Putamen (tissue), 1 donor: ENCODE measurements at places on chromosomes 7 and 10.

DNA sequence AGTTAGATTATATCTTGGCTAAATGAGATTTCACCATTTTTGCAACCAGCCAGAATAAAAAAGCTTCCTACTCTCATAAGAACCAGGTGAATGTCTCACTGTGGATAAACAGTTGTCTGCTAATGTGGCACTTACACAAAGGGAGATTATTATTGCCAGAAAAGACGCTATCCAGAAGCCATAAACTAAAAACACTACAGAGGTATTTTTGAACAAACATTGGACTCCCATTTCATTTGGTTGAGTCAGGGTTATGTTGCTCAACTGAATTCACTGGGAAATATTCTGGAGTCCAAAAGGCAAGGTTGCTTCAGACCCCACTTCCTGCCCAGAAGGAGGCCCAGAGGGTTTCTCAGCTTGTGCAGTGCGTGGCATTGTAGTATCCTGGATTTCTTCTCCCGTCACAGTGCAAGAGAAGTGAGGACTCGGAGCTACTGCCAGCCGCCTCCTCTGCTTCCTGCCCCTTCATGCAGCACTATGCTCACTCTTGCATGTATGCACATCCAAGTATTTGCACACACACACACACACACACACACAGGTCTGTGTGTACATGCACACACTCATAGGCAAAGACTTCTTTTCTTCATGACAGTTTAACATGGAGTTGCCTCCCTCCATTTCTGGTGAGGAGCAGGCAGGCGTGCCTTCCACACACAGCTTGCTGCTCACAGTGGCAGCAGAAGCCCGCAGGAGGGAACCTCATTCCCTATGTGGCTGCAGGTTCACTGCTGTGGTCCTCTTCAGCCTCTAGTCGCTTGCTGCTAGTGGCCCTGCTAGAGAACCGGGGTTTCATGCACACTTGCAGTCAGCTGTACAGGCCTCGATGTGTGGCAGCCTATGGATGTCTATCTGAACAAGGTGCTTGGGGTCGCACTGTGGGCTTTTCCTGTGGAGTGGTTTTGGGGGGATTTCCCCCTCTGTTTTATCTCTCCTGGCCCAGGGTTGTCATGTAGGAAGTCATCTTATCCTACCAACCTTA lies 10.1 kb downstream of the DENND10 start:
- DNase-seq: no peak

DNA sequence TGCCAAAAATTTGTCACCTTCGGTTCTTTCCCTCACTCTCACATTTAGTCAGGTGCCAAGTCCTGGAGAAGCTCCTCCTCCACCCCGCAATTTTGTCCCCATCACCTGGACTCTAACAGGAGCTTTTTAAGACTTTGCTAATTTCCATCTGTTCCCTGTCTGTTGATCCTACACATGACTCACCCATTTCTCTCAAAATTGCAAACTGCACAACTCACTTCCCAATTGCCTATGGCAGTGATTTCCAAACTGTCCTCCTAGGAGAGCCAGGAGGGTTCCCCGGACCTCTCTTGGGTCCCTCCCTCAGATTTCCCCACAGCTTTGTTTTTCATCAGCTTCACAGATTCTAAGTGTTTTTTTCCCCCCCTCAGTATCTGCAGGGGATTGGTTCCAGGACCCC lies 120.3 kb downstream of the WNT2 start:
- no peak for DNase-seq

GRCh38 chr7:122403113-122403512 lies 98.6 kb upstream of the FEZF1 start:
- no peak for DNase-seq

DNA sequence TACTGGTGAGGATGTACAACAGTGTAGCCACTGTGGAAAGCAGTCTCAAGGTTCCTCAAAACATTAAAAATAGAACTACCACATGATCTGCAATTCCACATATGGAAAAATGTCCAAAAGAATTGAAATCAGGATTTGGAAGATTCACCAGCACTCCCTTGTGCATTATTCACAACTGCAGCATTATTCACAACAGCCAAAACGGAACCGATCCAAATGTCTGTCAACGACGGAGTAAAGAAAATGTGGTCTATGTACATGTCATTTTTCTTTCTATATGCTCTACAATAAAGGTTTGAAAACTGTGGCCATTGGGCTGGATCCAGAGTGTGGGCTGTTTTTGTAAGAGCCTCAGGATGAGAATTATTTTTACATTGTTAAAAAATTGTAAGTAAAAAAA lies 1206.1 kb upstream of the CELF2 start:
- DNase-seq: no peak

- DNase-seq: no peak
These were observed 7.1 kb upstream of the TFPI2 start for GRCh38 chr7:93897680-93898079.

- DNase-seq: no peak
These were observed 177.3 kb downstream of the KMT2E start for GRCh38 chr7:105191331-105191730.

- no peak for DNase-seq
These were observed 215.8 kb downstream of the JAZF1 start for GRCh38 chr7:27964820-27965219.

GRCh38 chr10:1968257-1969033 lies 231.1 kb upstream of the ADARB2 start:
- no peak for DNase-seq

- no peak for DNase-seq
These were observed 11.1 kb downstream of the GET4 start for GRCh38 chr7:887488-887820.

- no peak for DNase-seq
These were observed 70.1 kb upstream of the CABCOCO1 start for GRCh38 chr10:61592581-61592980.

DNA sequence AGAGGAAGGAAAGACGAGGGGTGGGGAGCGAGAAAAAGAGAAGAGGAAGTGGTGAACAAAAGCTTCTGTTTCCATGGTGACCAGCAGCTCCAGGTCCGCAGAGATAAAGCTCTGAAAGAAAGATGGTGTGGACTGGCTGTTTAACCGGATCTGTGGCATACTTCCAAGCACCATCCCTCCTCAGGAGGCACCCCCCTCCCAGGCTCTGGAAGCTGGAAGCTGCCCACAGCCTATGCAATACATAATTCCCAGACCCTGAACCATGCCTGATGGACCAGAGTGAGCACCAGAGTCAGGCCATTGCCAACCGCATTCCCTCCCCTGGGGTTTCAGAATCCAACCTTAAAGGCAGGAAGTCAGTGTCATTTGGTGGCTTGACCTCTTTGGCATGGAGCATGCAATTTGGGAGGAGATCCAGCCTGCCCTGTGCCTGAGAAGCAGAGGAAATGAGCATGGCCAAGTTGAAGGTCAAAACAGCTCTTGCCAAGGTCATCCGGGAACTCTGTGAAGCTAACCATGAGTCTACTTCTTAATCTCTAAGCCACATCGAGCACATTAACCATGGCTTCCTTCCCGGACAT lies 22.2 kb upstream of the CPXM2 start:
- DNase-seq: no peak

- DNase-seq: no peak
These were observed 20.3 kb downstream of the TLX1 start for GRCh38 chr10:101151395-101151794.

DNA sequence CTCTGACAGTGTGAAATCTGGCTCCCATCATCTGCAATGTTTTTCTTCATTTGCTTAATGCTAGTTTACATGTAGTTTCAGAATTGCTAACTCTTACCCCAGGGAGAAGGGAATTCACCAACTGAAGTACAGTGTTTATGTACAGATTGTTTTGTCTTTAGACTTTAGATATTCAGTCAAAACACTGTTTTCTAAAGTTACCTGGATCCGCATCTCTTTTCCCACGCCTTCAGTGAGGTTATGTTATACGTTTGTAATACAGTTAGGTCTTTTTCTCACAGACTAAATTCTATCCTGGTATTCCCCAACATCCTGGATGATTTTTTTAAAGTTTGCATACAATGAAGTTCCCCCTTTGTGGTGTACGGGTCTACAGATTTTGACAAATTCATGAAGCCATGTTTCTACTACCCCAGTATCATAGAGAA lies 3.2 kb upstream of the LYZL1 start:
- DNase-seq: no peak

DNA sequence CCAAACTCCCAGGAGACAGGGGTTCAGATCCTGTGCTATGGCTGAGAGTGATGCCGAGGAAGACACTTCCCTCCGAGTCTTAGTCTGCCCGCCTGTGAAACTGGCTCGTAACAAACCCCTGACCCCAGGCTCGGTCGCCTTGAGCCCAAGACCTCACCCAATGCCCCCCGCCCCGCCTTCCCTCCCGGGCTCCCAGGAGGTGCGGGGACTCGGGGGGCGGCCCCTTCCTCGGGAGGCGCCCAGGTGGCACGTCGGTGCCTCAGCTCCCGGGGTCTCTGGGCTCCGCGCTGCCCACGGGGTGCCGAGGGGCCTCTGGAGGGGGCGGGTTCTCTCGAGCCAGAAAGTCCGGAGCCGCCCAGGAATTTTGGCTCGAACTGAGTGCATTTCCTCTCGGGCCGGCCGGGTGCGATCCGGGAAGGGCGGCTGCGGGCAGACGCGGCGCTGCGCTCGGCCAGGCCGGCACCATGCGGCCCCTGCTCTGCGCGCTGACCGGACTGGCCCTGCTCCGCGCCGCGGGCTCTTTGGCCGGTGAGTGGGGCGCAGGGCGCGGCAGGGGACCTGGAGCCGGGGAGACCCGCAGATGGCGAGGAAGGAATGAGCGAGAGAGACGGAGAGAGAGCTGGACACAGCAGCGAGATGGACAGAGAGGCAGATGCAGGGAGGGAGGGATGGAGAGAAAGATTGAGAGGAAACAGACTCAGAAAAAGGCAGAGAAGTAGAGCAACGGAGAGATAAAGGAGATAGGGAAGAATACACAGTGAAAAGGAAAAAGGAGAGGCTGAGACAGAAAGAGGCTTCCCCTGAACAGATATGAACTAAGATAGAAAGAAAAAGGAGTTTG lies at the start of gene PLAC9:
Gene PLAC9, plus strand, starts transcription at position 432 of the 841 bp plus-strand sequence. Its CDS starts 33 bp downstream, at position 465.
- no peak for DNase-seq

DNA sequence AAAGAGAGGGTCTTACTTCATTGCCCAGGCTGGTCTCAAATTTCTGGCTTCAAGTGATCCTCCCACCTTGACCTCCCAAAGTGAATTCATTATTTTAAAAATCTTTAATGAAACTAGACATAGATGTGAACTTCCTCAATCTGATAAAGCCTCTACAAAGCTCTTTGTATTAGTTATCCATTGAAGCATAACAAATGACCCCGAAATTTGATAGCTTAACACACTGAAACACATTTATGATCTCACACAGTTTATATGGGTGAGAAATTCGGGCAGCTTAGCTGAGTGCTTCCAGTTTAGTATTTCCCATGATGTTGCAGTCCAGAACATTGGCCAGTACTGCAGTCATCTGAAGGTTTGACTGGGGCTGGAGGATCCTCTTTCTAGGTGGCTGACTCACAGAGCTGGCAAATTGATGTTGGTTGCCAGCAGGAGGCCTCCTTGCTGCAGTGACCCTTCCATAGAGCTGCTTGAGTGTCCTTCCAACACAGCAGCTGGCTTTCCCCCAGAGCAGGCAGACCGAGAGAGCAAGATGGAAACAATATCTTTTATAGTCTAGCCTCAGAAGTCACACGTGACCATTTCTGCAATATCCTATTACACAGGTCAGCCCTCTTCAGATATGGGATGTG lies 16.6 kb upstream of the WNT8B start:
- DNase-seq: no peak

GRCh38 chr7:28483112-28483511 lies 70.8 kb downstream of the CREB5 start:
- no peak for DNase-seq

DNA sequence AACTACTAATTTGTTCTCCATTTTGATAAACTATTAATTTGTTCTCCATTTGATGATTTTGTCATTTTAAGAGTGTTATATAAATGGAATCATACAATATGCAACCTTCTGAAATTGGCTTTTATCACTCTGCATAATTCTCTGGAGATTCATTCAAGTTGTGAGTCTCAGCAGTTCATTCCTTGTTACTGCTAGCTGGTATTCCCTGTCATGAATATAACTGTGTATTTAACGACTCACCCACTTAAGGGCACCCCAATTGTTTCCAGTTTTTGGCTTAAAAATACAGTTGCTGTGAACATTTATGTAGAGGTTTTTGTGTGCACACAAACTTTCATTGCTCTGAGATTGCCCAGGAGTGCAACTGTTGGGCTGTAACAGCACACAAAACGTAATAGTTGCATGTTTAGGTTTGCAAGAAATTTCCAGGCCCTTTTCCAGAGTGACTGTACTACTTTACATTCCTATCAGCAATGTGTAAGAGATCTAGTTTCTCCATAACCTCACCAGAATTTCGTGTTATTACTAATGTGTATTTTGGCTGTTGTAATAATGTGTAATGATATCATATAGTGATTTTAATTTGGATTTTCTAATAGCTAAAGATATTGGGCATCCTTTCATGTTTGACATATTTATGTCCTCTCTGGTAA lies 153.2 kb upstream of the ADCY1 start:
- no peak for DNase-seq

DNA sequence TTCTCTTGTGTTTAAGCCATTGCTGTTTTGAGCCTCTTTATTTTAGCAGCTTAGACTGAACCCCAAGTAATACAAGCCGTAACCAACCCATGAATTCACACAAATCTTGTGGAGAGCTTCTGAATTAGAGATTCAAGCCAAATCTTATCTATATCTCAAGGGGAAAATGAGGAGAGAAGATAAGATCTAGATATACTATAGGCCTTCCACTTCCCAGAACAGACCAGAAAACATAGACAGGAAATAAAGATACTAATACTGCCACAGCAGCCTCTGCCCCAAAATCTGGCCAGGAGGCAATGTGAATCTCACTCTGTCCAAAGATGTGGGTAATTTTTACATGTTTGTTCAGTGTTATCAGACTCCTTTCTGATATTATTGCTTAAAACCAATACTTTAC lies 307.2 kb downstream of the PTEN start:
- DNase-seq: no peak

- DNase-seq: no peak
These were observed 7.4 kb downstream of the SH3PXD2A start for GRCh38 chr10:103847909-103848468.

- DNase-seq: peak; percentile 70
These were observed 9.9 kb downstream of the NYAP1 start for GRCh38 chr7:100493476-100494264.

GRCh38 chr7:26437003-26437532 lies 145.4 kb downstream of the SNX10 start:
- no peak for DNase-seq

DNA sequence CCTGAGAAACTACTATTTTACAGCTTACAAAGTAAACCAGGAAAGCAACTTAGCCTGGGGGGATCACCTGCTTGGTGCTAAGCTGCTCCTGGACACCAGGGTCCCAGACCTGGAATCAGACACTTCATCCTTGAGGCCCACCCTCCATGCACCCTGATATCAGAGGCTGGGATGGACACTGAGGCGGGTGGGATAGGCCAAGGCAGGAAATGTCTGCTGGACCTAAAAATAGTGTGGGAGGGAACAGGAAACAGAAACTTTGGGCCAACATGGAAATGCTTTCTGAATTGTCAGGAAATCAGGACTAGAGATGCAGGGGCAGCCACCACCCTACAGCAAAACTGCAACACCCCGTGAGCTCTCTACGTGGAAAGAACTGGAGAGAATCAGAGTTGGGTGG lies 101.5 kb upstream of the PODXL start:
- DNase-seq: no peak

GRCh38 chr7:112152186-112152585 lies 54.0 kb downstream of the DOCK4 start:
- DNase-seq: no peak

GRCh38 chr10:128537834-128538330 lies 411.7 kb upstream of the MKI67 start:
- no peak for DNase-seq
